ENCODE measurements at places on chromosomes 13 and 19.

DNA sequence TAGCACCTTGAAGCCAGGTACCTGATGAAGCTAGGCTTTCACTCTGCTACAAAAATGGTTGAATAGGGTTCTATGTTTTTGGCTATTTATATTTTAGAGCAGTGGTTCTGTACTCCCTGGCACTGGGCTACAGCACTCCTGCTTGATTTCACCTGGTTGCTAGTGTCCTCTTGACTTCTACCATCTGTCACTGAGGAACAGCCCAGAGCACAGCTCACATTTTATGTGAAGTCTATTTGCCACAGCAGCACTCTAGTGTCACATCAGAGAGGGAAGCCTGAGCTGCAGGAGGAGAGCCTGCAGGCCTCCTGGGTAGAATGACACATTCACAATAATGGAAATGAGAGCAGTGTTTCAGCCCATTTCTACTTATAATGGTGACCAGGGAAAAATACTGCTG lies 184.2 kb downstream of the ZNF486 start:
- DNase-seq = no peak

DNA sequence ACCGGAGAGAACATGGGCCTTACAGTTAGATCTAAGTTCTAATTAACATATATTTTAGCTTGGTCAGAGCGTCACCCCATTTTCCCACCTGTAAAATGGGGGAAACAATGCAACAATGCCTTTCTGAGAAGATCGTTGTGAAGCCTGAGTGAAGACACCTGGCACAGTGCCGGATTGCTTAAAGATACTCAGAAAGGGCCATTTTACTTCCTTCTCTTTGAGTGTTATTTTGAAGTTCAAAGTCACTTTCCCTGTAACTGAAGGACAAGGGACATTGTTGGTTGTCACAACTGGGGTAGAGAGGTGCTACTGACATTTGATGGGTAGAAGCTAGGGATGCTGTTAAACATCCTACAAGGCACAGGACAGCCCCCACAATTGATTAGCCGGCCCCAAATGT lies 28.1 kb downstream of the HSPH1 start:
- no peak for DNase-seq

GRCh38 chr19:18520848-18521691 lies 800 bp downstream of the ELL start:
- DNase-seq = peak; percentile 41

- no peak for DNase-seq
Measured at GRCh38 chr13:109545931-109546330, 240.5 kb downstream of the IRS2 start.

GRCh38 chr19:38155453-38155852 lies 68.6 kb downstream of the DPF1 start:
- DNase-seq = no peak

GRCh38 chr19:7677669-7678311 lies 900 bp downstream of the MCEMP1 start:
- no peak for DNase-seq

GRCh38 chr19:8332976-8333766 lies 9.9 kb downstream of the KANK3 start:
- peak; percentile 56 for DNase-seq

DNA sequence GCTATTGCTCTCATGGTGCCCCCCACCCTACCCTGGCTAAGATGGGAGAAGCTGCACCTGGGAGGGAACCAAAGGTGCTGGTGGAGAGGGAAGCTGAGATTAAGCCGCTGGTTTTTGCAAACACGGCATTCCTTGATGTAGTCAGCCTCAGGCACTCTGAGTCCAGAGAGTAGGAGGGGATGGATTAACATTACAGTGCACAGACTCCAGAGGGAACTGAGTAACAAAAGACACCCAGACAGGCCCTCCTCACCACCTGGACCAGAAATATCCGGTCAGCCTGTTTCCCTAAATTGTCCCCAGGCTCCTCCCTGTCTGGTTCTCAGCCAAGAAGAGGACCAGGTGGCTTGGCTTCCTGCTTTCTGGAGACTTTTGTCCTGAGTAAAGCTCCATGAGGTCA lies 28.9 kb upstream of the PABPC3 start:
- no peak for DNase-seq

DNA sequence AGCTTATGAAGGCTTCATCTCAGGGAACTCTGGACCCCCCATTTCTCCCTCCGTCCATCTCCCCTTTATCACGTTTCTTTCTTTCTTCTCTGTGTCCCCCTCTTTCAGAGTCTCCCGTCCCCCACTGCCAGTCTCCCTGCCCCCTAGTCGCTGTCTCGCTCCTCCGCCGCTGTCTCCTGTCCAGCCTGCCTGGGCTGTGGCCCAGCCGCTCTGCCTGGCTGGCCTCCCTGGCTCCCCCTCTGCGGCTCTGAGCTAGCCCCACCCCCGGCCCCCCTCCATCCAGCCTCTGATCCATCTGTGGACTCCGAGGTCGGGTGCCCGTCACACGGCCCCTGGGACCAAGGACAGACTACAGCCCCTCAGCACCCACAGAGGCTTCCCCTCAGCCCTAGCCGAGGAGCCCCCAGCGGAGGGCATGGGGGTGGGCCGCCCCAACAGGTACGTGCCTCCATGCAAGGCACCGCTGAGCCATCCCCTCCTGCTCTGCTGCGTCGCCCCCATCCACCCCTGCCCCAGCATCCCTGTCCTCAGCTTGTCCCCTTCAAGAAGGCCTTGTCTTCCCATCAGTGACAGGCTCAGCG lies 1.1 kb upstream of the KCNJ14 start:
- no peak for DNase-seq

DNA sequence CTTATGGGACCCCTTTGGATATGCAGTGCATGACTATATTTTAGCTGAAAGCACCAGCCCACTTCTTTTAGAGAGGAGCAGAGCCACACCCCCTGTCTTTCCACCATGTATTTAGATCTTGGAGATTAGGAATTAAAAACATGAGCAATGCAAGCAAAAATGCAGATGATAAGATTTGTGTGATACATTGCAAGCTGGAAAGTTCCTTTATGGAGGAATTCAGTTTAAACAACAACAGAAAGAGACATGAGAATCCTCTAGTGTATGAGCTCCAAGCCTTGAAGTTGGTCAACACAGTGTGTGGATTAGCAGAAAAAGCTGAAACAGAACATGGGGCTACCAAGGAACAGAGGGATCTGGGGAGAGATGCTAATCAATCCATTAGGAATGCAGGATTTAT lies 529.8 kb upstream of the NBEA start:
- no peak for DNase-seq
